ENCODE measurements at places on chromosomes 3 and 15.
A peak's percentile ranks its signal among the peaks of the same experiment; 100 is the strongest.

- no peak for DNase-seq
Measured at GRCh38 chr3:150778793-150779401, 15.9 kb upstream of the SIAH2 start.

- no peak for DNase-seq
Measured at GRCh38 chr15:38528294-38528693, 36.3 kb downstream of the RASGRP1 start.

DNA sequence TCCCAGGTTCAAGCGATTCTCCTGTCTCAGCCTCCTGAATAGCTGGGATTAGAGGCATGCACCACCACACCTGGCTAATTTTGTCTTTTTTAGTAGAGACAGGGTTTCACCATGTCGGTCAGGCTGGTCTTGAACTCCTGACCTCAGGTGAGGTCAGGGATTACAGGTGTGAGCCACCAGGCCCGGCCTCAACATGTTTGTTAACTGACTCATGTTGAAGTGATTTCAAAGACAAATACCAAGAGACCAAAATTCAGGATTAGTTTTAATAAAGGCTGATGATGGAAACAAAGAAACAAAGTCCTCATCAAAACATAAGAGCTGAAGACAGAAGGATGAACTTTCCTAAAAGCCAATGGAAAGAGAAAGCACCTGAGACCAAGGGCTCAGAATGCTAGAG lies 36.5 kb downstream of the SLC12A6 start:
- DNase-seq: no peak

GRCh38 chr3:14460342-14461005 lies 58.1 kb downstream of the SLC6A6 start:
- DNase-seq: no peak

DNA sequence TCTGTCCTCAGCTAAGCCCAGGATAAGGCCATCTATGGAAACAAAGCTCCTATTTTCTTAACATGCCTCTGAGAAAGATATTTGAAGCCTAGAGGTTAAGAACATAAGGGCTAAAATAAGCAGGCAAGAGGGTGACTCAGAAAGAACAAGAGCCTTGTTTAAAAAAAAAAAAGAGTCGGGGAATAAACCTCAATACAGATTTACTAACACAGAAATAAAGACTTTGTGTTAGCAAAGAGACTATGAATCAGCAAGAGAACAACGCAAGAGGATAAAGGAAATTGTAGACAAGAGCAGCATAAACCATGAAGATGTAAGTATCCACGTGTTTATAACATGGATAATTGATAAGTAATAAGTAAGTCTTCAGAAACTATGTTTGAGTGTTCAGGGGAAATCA lies 36.0 kb downstream of the RAB27A start:
- no peak for DNase-seq

- no peak for DNase-seq
Measured at GRCh38 chr3:123113889-123114450, 47.1 kb downstream of the PDIA5 start.

DNA sequence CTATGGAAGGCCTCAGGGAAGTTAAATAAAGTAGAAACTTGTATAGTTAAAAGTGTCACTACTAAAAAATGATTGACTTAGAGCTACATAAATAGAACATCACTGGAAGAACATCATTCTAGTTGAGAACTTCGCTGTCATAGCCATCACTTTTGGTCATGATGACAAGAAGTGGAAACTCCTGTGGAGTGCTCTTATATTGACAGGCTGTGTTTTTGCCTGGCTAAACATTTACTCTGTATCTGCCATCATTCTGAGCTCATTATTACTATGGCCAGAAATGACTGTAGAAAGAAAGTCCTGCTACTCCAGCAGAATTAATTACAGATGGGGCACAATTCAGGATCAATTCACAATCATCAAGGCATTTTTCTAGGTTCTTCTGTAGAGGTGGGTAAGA lies 165.1 kb upstream of the GOLIM4 start:
- DNase-seq: no peak

- DNase-seq: no peak
Measured at GRCh38 chr15:99844150-99844549, 110.9 kb upstream of the LYSMD4 start.

DNA sequence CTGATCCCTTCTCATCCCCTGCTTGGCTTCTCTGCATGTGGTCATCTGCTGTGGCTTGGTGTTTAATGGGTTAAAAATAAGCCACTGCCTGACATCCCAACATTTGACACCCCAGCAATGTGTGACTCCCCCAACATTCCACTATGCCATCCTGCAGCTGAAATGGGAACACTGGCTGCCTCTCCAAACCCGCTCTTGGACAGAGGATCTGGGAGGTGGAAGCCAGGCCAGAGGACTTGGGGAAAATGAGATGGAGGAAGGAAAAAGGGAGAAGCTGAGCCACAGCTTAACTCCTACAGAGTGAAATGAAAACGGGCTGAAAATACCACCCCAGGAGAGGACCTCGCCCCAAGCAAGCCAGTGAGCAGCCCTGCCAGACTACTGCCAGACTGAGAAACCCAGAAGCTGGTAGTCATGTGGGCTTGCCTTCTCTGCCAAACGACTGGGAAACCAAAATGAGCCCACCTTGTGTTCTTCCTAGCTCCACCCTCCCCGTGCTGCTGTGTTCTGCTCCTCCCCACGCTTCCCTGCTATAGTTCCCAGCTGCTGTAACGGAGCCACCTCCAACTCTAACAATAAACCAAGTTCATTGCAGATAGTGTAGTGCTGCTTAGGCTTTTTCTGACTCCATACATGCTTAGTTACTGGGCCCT lies 13.7 kb downstream of the MAP1A start:
- DNase-seq: peak; percentile 27

- no peak for DNase-seq
Measured at GRCh38 chr15:63368503-63368902, 13.1 kb downstream of the CA12 start.

DNA sequence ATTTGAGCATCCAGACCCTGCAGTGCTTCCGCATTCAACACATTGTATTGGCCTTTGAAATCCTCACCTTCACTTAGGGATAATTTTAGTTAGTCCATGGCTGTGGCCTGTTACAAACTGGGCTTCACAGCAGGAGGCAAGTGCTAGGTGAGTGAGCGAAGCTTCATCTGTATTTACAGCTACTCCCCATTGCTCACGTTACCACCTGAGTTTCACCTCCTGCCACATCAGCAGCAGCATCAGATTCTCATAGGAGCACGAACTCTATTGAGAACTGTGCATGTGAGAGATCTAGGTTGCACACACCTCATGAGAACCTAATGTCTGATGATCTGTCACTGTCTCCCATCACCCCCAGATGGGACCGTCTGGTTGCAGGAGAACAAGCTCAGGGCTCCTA lies 222.1 kb upstream of the NR2F2 start:
- no peak for DNase-seq

- DNase-seq: no peak
Measured at GRCh38 chr15:88681610-88682221, 42.9 kb downstream of the ISG20 start.

- DNase-seq: no peak
Measured at GRCh38 chr3:194654443-194654842, 17.5 kb downstream of the LSG1 start.

GRCh38 chr3:175392653-175393052 lies 533.5 kb downstream of the NAALADL2 start:
- no peak for DNase-seq

- no peak for DNase-seq
Measured at GRCh38 chr15:64558460-64559179, 98.2 kb downstream of the ZNF609 start.

- no peak for DNase-seq
Measured at GRCh38 chr15:69078638-69079037, 64.1 kb downstream of the NOX5 start.

DNA sequence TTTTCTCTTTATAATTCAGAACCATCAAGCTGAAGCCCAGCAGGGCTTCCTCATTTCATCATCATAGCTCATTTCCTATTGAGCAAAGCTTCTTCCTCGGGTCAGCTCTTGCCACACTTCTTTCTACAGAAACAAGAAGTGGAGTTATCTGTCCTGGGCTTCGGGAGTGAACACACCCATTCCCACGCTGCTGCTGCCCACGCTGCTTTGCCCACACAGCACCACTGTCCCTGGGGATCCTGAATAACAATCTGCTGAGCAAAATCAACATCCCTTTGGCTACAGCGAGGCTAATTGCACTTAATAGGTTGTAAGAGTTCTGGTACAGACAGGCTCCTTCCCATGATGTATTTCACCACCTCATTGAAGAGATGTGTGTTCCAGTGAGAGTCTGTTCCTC lies 23.7 kb downstream of the CEP19 start:
- no peak for DNase-seq

DNA sequence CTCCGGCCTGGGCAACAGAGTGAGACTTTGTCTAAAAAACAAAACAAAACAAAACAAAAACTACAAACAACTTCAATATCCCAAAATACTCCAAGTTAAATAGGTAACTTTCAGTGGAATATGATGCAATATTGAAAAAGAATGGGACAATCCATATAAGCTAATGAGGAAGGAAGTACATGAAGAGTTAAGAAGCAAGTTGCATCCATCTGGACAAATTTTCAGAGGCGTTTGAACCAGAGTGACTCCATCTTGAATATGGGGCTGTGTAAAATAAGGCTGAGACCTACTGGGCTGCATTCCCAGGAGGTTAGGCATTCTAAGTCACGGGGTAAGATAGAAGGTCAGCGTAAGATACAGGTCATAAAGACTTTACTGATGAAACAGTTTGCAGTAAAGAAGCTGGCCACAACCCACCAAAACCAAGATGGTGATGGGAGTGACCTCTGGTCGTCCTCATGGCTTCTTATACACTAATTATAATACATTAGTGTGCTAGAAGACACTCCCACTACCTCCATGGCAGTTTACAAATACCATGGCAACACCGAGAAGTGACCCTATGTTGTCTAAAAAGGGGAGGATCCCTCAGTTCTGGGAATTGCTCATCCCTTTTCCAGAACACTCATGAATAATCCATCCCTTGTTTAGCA lies 58.1 kb upstream of the LCTL start:
- DNase-seq: no peak

- DNase-seq: no peak
Measured at GRCh38 chr15:69305204-69305931, 6.7 kb downstream of the PAQR5 start.

GRCh38 chr3:17730318-17730967 lies 12.0 kb downstream of the TBC1D5 start:
- DNase-seq: no peak

DNA sequence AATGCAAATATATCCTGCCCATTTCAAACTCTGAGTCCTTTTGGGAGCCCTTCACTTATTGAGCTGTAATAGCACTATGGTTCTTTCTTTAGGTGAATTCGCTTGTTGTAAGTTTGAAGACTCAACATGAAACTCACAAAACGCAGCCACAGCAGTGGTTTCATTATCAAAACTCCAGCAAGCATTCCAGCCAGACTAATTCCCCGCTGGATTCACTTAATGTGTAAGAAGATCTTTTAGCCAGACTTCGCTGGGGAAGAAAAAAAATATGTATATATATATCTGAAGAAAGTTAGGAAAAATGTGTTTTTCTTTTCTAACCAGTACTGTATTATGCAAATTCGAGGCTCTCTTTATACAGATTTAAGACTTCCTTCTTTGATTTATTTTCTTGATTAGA lies 241.1 kb downstream of the WNT5A start:
- DNase-seq: peak; percentile 36

- no peak for DNase-seq
Measured at GRCh38 chr15:93031103-93031464, 57.9 kb downstream of the RGMA start.

GRCh38 chr3:126535636-126536035 lies 11.7 kb downstream of the CHST13 start:
- no peak for DNase-seq

DNA sequence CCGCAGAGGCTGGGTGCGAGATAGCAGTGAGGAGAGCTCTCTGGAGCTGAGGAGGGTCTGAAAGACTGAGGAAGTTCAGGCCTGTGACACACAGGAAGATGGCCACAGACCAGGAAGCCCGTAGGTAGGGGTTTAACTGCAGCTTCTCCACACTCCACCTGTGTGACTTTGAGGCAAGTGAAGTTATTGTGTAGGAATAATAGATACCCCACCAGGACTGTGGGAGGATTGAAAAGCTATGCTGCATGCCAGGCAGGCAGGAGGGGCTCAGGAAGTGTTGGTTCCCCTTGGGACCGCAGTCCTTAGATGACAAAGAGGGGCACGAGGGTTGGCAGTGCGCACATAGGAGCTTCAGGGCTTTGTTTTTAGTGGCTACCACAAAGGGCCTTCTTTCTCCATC lies 50.9 kb downstream of the MAGEF1 start:
- DNase-seq: no peak

- no peak for DNase-seq
Measured at GRCh38 chr3:48387634-48388033, 15.6 kb downstream of the FBXW12 start.

GRCh38 chr3:128273109-128273840 lies 120.0 kb downstream of the EEFSEC start:
- DNase-seq: no peak

- no peak for DNase-seq
Measured at GRCh38 chr3:25173606-25174005, 254.5 kb upstream of the RARB start.

DNA sequence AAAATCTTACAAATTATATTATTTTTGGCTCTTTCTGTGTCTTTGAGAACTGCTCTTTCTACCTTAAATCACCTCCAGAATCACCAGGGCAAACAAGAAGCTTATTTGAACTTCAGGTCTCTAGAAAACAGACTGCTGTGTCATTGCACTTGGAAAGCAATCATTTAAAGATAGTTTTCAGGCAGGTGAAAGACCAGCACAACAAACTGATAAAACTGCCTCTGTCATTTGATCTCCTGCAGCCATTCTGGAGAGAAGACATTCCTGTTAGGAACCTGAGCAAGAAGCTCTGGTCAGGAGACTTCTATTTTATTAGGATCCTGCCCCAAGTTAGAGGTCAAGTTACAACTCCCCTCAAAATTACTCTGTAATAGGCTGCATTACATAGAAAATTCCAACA lies 50.7 kb upstream of the AP4E1 start:
- DNase-seq: no peak

- DNase-seq: peak; percentile 59
Measured at GRCh38 chr3:153162513-153163392, 727 bp downstream of the RAP2B start.

GRCh38 chr3:144244662-144245061 lies 273.0 kb downstream of the DIPK2A start:
- DNase-seq: no peak

GRCh38 chr3:14253022-14253706 lies 74.5 kb downstream of the LSM3 start:
- no peak for DNase-seq

All from hindlimb muscle (tissue), 1 donor.